ENCODE measurements at places on chromosomes 5 and 9.

DNA sequence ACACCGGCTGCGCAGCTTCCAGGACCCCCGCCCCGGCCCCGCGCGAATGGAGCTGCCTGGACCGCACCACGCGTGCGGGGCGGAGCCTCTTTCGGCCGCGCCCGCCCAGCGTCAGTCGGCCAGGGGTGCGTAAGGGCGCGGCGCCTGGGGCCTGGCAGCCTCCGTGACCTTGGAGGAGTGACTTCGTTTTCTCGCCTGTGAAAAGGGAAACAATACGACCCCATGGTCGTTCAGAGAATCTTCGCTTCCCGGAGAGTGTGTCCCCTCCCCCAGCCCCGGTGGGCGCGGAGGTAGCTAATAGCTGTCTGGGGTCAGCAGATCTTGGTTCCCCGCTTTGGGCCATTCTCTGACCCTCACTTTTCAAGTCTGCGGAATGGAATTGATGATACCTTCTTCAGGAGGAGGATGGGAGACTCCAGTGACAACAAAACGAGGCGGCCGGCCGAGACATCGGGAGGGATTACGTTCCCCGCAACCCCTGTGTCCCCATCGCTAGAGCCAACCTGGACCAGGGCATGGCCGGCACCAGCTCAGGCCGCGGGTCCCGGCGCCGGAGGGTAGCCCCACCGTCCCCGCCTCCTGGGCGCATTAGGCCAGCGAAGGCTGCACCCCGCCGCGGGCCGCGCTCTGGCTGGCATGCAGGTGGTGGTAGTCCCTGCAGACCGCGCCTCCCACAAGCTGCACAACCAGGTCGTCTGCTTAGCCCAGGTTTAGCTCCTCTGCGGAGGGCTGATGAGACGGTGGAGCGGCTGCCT is 5.5 kb upstream of the CDHR2 start:
- DNase-seq, result peak; percentile 60

GRCh38 chr5:78490709-78491485 is 130.5 kb downstream of the SCAMP1 start:
- no peak for DNase-seq

GRCh38 chr5:116669261-116670031 is 94.8 kb upstream of the SEMA6A start:
- DNase-seq, result no peak

GRCh38 chr9:77177894-77178794 is 810 bp downstream of the VPS13A start:
- DNase-seq, result no peak

GRCh38 chr9:87286506-87286905 is 211.2 kb upstream of the DAPK1 start:
- DNase-seq, result no peak

DNA sequence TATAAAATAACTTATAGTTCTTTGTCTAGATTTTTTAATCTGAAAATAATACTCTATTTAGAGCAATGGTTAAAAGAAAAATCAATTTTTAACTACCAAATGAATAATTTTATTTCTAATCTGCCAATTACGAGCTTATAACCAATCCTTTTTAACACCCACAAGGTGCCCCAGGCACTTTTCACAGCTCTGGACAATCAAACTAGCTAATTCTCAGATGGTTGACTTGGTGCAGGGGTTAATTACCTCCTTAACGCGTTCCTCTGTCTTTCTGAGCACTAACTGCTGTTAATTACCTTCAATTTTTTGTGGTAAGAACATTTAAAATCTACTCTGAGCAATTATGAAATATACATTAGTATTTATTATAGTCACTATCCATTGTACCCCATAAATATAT is 109.6 kb upstream of the PJA2 start:
- no peak for DNase-seq

- DNase-seq, result no peak
Measured at GRCh38 chr9:121210536-121210935, 8.9 kb upstream of the RAB14 start.

GRCh38 chr9:98983295-98984268 is 39.9 kb downstream of the COL15A1 start:
- DNase-seq, result no peak

DNA sequence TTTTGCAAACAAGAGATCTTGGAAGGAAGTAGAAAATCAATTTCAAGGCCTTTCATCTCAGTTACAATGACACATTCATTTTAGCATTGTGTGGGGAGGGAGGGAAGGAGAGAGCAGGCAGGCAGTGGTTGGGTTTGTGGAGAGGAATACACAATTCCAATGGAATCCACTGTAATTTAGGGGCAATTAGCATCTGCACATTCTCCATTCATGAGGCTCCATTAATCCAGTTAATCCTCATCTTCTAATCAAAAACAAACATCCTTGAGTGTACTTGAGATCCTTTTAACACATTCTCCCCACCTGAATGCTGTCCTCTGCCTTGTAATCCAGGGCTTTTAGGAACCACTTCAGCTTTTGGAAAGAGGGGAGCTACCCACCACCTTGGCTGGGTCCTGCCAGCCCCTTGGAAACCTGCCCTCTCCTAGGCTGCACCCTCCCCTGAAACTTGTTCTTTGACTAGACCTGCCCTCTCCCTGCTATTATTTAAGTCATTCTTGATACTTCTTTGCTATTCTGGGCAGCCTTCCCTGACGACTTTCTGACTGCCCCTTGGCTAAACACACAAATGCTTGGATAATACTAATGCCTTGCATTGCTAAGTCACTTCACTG is 271.2 kb downstream of the SLIT3 start:
- no peak for DNase-seq

- DNase-seq, result no peak
Measured at GRCh38 chr5:132274050-132274792, 16.7 kb downstream of the PDLIM4 start.

GRCh38 chr5:14215901-14216300 is 72.8 kb downstream of the TRIO start:
- no peak for DNase-seq

GRCh38 chr5:37722236-37723161 is 117.3 kb downstream of the GDNF start:
- no peak for DNase-seq

DNA sequence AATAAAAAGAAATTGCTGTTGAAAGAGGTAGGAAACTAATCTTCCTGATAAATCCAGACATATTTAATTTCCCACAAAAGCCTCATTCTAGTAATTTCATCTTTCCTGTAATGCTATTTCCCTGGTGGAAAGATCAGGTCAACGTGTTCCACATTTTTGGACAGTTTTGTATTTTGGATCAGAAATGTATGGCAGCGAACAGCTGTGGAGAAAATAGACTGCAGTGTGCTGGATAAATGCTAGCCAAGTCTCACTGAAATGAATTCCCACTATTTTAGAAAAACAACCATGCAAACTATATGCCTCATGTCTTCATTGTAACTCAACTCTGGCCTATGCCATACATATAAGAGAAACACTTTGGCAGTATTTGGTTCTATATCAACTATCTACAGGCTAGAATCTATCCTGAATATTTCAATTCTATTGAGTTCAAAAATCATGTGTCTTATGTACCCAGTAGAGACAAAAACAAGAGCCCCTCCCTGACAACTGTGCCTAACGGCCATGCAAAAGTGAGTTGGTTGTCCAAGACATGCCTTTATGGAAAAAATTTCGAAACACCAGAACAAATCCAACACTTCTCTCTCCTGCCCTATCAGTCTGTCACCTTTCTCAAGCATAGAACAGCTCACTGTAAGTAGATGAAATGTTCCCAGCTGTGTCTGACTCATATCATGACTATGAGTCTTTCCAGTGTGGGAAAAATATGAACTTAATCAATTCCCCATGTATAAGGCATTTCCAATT is 191.3 kb upstream of the NREP start:
- DNase-seq, result no peak

- no peak for DNase-seq
Measured at GRCh38 chr9:137461316-137461662, 2.2 kb upstream of the NSMF start.

DNA sequence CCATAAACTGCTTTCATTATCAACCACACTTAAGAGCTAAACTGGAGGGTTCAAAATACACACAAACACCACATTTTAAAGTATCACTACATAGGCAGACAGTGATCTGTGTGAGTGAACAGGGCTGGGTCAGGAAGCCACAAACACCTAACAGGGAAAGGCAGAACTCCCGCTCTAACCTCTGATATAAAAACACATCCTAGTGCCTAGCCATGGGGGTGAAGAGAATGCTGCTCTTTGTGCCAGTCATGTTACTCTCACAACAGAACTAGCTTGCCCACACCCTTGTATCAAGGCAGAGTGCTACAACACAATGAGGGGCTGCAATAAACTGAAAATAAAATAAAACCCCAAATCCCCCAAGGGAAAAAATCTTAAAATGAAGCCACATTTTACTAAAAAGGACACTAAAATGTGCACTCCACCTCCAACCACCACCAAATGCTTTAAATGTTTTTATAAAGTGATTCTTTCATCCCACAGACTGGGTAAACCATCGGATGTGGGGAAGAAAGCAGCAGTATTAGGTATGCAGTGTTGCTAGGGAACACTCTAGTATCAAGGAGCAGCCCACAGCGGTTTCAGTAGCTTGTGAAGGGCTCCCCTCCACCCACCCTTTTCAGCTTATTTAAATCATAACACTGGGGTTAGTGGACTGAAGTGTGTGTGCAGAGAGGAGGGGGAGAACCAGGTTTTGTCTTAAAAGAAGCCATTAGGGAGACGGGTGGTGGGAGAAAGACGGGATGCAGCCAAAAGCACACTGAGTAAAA is 64.5 kb downstream of the TMEM161B start:
- DNase-seq, result no peak

- no peak for DNase-seq
Measured at GRCh38 chr5:38598994-38599617, 42.7 kb upstream of the LIFR start.

DNA sequence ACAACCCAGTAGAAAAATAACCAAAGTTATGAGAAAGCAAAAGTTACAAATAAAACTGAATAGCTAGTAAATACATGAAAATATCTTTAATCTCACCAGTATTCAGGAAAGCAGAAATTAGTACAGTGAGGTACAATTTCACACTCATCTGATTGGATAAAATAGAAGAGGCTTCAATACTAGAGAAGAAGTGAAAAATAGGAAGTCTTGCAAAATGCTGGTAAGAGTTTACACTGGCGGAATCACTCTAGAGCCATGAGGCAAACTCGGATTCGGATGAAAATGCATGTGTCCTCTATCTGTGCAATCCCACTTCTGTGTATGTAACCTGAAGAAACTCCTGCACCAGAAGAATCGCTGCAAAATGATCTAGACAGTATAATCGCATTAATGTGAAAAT is 128.9 kb downstream of the CCDC192 start:
- no peak for DNase-seq

DNA sequence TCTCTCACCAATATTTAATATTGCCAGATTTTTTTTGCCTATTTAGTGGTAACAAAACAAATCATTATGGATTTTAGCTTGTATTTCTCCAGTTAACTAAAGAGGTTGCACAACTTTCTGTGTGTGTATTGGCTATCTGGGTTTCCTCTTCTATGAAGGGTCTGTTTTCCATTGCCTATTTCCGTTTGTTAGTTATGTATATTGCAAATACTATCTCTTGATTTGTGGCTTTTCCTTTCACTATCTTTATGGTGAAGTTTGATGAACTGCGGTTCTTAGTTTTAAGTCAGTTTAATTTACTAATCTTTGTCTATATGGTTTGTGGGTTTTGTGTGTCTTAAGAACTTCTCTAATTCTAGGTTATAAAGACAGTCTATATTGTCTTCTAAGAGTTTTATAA is 136.3 kb downstream of the CEP120 start:
- DNase-seq, result no peak

DNA sequence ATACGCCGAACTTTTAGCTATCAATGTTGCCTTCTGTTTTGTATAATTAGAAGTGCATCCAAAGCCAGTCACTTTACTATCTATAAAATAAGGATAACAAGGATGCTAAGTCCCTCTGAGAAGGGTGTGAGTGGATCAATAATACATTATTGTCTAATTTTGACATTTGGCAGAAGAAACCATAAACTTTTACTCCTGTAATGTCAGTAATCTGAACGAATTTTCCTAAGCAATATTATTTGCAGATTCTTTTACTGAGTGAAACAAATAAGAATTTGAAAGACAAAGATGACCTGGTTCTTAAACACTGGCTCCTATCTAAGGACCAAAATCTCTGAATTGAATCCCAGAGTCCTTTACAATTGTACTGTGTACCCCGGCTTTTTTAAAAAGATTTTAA is 126.6 kb upstream of the TMEM161B start:
- no peak for DNase-seq

- DNase-seq, result no peak
Measured at GRCh38 chr9:131060900-131061630, 35.3 kb upstream of the AIF1L start.

DNA sequence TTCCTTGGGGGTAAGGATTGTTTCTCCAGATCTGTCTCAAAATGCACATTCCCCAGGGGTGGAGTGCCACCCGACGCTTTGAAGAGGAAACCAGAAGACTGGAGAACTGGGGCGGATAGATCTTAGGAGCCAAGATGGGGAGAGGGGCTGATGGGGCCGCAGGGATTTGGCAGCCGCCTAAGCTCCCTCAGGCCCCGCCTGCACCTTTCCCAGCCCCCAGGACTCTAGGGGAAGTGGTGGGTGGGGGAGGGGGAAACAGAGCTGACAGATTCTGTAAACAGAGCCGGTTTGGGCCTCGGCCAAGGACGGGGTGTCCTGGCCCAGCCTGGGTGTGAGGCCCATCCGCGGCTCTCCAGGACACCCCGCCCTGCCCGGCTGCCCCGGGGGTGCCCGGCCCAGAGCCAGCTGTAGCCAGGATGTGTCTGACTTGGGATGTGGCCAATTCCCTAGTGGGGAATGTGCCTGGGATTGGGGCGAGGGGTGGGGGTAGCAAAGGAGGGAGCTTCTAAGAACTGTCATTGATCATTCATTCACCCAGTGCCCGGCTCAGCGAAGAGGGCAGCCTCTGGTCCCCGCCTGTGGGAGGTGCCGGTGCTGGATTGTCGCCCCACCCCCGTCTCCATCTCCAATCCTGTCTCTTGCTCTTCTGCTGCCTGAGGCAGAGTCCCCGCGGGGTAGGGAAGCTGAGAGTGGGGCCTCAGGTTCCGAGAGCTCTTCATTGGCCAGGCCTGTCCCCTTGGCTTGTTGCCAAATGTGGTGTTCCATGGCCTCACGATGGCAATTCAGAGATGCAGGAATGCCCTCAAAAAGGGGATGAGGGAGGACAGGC is 54.8 kb upstream of the CDKN2AIPNL start:
- DNase-seq, result peak; percentile 83

DNA sequence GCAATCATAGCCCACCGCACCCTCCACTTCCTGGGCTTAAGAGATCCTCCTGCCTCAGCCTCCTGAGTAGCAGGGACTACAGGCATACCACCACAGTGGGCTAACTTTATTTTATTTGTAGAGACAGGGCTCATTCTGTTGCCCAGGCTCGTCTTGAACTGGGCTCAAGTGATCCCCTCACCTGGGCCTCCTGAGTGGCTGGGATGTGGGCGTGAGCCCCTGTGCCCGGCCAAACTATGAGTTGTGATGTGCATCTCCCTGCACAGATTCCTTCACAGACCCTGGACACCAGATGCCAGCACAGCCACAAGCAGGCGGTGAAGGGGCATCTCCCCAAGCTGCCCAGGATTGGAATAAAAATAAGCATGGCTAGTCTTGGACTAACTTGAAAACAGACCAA is 244.9 kb upstream of the IRX1 start:
- no peak for DNase-seq

- no peak for DNase-seq
Measured at GRCh38 chr9:137306850-137307254, 4.8 kb upstream of the NRARP start.

- DNase-seq, result no peak
Measured at GRCh38 chr5:112555691-112556090, 136.6 kb upstream of the EPB41L4A start.

GRCh38 chr5:28398185-28398584 is 1359.8 kb upstream of the CDH9 start:
- DNase-seq, result no peak

Data from anterior cingulate cortex (tissue), 58 donors.